ENCODE measurements at places on chromosomes 4 and X. TPM values are rescaled to one million over a fixed set of nuclear protein-coding genes. Genes with fewer than 3 reads are reported as not detected.

MAOB gene
- 0.34 TPM for total RNA-seq

MAGEA2B gene
- not detected for total RNA-seq

TMEM35A gene
- total RNA-seq = not detected

IQSEC2 gene
- total RNA-seq = 1.8 TPM

NLRP2B gene
- not detected for total RNA-seq
